ENCODE measurements at places on chromosomes 2 and 18.

GRCh38 chr2:100902817-100903405, 83.0 kb downstream of the NPAS2 start:
- no peak for DNase-seq

- no peak for DNase-seq
Measured at GRCh38 chr2:137339051-137339450, 573.7 kb downstream of the THSD7B start.

GRCh38 chr18:55221622-55222021, 262.4 kb upstream of the CCDC68 start:
- DNase-seq = no peak

GRCh38 chr2:52456561-52457377, 1310.8 kb upstream of the CHAC2 start:
- no peak for DNase-seq

GRCh38 chr2:218622606-218623365, 15.1 kb downstream of the PLCD4 start:
- no peak for DNase-seq
